ENCODE measurements at places on chromosomes 16 and 17.

GRCh38 chr17:20232611-20233010 is 223.5 kb downstream of the SPECC1 start:
- no peak for DNase-seq

GRCh38 chr16:50309156-50309526 is 42.8 kb downstream of the ADCY7 start:
- DNase-seq: no peak

- DNase-seq: no peak
Measured at GRCh38 chr16:48432136-48432535, 46.9 kb upstream of the SIAH1 start.

- DNase-seq: no peak
Measured at GRCh38 chr16:53341792-53342191, 92.5 kb upstream of the RBL2 start.

DNA sequence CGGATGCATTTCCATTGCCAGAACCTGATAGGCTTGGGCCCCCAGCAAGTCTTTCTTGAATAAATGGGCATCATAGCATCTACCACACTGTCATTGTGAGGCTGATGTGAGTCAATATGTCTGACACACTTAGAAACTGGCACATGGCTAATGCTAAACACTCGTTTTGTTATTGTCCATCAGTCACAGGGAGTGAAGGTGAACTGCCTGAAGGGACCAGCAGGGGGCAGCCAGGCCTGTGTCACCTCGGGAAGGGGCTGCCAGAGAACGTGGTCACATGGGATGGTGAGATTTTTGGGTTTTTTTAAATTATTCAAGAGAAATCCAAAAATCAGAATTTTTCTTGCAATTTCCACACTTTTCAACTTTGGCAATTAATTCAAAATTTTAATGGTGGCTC is 831 bp upstream of the RCVRN start:
- DNase-seq: no peak

- no peak for DNase-seq
Measured at GRCh38 chr16:57303021-57303909, 18.8 kb upstream of the PLLP start.

DNA sequence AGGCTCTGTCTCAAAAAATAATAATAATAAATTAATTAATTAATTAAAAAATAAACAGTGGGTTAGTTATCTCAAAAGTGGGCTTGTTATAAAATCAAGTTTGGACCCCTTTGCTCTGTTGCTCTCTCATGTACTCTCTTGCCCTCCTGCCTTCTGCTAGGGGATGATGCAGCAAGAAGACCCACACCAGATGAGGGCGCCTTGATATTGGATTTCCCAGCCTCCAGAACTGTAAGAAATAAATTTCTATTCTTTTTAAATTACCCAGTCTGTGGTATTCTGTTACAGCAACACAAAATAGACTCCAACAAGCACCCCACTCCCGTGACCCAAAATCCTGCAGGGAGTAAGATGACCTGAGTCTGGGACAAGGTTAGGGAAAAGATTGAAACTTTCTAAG is 2.1 kb upstream of the ZNF652 start:
- DNase-seq: no peak

- no peak for DNase-seq
Measured at GRCh38 chr17:44268709-44269534, 987 bp upstream of the SLC4A1 start.

DNA sequence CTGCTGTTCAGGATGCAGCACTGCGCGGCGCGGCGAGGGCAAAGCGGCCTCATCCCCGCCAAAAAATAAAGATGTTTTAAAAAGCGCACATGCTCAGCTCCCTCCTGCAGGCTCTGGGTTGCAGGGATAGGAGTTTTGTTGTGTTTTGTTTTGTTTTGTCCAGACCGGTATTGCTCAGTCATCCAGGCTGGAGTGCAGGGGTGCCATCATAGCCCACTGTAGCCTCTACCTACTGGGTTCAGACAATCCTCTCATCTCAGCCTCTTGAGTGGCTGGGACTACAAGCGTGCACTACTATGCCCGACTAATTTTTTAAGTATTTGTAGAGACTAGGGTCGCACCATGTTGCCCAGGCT is 636 bp downstream of the WWOX start:
- no peak for DNase-seq

GRCh38 chr16:22942811-22943210 is 128.8 kb downstream of the HS3ST2 start:
- no peak for DNase-seq

GRCh38 chr16:78106686-78107085 is 7.2 kb downstream of the WWOX start:
- DNase-seq: no peak

DNA sequence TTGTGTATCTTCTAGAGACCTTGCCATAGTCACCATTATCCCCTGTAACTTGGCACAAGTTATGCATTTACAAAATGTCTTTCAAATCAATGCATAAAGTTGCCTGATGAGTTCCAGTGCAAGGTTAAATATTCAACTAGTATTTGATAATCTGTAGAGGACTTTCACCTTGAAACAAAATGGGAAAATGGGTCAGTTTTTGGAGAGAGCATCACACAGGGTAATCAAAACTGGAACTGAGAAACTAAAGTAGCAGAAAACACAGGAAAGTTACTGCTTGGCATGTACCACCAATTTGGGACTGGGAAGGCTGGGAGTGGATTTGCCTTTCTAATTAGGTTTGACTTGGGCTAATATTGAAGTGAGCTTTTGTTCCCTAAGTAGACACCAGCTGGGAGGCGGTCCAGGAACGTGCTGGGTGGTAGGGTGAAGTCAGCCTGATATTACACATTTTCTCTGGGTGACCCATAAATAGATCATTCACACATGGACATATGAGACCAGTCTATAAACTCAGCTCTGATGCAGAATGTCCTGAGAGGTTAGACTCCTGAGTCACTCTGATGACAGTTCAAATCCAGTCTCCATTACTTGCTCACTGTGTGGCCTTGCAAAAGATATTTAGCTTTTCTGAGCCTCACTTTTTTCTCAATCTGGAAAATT is 152.3 kb downstream of the PCTP start:
- DNase-seq: no peak

DNA sequence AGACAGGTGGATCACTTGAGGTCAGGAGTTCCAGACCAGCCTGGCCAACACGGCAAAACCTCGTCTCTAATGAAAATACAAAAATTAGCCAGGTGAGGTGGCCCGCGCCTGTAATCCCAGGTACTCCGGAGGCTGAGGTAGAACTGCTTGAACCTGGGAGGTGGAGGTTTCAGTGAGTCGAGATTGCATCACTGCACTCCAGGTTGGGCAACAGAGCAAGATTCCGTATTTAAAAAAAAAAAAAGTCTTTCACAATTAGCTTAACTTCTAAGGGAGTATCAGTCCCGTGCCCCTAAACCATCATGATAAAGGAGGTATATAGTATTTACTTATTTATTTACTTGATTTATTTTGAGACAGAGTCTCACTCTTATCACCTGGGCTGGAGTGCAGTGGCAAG is 3.4 kb upstream of the MEFV start:
- DNase-seq: no peak

DNA sequence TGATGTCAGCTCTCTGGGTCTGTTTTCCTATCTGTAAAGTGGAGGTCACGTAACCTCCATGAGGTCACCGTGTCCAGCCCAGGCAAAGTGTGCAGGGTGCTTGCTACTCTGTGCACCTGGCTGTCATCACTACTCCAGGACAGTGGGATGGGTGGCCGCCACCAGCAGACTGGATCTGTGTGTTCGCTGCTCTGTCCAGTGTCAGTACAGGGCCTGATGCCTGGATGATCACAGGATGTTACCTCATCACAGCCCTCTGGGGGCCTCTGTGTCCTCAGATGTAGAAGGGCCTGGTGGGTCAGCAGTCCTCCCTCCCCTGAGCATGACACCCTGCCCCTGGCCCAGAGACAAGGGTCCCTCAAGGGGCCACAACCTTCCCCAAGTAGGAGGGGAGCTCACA is 80.0 kb downstream of the KCNJ18 start:
- DNase-seq: no peak

DNA sequence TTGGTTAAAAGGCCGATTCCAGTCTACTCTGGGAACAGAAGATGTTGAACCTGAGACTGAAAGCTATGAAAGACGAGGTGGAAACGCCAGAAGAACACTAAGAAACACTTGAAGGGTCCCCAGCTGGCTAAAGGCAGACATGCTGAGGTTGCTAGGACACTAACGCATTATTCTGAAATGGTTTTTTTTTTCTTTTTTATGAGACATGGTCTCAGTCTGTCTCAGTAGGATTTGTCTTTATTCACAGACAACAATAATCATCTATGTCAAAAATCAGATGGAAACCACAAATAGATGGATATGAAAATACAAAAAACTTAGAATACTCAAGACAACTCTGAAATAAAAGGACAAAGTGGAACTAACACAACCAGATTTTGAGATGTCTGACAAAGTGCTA is 35.0 kb upstream of the RASD1 start:
- DNase-seq: no peak

DNA sequence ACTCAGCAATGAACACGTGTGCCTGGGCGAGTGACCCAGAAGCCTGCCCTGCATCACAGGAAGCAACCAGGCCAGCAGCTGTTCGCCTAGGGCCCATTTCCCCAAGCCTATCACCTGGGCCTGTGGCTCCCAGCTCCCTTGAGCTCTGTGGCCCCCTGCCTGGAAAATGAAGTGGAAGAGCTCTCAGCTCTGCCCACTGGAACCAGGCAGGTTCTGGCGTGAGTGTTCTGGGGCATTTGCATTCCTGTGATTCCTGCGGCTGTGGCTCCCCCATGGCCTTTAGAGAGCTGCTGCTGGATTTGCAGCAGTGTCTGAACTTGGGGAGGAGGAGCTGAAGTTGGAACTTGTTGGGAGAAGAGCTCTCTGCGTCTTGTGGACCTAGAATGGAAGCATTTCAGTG is 22.8 kb downstream of the PGS1 start:
- DNase-seq: peak; percentile 62

DNA sequence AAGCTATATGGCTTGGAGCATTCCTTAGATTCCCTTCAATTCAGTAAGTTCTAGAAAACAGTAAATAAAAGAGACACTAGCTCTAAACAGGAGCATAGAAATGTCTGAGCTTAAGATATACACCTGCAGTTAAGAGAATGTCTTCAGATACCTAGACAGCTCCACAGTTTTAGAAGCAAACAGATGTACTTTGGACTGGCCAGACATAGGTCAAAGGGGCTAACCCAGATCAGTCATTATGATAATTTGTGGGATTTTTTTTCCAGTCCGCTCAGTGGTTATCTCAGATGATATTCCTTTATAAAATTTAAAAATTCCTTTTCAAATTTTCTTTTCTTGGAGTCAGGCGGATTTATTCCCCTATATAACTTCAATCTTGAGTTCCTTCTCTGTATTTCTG is 65.8 kb upstream of the RASL10B start:
- no peak for DNase-seq

- DNase-seq: no peak
Measured at GRCh38 chr16:50011707-50012106, 13.3 kb upstream of the CNEP1R1 start.

GRCh38 chr17:75113798-75114551 is 4.2 kb downstream of the ARMC7 start:
- DNase-seq: peak; percentile 83

- DNase-seq: no peak
Measured at GRCh38 chr17:33802349-33803198, 452.5 kb upstream of the CCL2 start.

DNA sequence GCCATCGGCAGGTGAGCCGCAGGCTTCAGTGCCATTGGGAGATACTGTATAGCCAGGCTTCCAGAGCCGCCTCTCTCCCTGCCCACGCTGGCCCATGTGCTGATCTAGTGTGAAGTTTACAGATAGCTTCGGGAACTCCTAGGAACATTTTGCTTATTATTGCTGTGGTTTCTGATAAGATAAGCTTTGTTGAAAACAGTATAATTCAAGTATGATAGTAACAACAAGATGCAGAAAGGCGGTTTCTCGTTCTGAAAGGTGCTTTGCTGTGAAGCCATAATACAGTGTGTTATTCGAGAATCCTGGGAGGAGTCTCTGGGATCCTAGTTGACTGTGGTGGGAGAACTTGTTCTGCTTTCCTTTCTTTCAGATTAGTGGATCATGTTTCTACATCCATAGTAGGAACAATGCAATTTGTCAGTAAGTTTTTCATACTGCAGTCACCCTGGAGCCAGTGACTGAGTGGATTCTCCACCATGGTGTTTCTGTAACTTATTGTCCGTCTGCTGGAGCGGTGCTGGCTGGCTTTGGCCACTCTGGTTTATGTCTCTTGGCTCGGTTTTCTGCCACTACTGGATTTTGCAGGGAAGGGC is 31.5 kb downstream of the RAB11FIP3 start:
- DNase-seq: no peak

- no peak for DNase-seq
Measured at GRCh38 chr16:27293343-27293742, 20.4 kb upstream of the IL4R start.

- DNase-seq: no peak
Measured at GRCh38 chr17:45369421-45369820, 52.6 kb upstream of the MAP3K14 start.

DNA sequence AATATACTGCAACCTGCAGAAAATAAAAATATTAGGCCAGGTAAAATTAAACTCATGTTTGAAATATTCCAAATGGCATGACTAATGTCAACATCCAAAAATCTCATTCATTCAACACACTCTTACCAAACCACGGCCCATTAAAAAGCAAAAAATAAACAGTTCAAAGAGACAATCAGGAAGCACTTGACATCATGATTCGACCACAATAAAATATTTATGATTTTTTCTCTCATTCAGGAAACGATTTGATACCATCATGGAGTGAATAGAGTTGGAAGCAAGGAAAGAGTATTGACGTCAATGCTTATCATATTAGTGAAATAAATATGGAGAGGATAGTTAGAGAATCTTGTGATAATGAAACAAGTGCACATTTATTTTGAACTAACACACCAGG is 354.1 kb downstream of the KCNJ2 start:
- DNase-seq: no peak

DNA sequence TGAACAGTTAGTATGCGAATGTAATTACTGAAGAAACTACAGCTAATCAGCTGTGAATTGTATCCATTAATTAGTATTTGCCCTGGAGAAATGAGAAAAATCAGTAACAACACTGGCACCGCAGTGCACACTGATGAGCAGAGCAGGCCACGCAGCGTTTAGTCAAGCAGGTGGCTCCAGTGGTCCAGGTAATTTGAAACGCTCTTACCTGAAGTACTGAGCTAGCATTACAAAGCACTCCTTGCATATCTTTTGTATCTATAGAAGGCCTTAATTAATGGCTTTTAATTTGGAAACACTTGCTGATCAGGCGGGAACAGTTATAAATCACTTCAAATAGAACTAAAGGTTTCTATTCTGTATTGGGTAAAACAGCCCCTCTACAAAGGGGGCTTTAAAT is 76.4 kb downstream of the TOX3 start:
- DNase-seq: no peak

GRCh38 chr17:64178011-64178825 is 48.3 kb upstream of the ERN1 start:
- DNase-seq: no peak

DNA sequence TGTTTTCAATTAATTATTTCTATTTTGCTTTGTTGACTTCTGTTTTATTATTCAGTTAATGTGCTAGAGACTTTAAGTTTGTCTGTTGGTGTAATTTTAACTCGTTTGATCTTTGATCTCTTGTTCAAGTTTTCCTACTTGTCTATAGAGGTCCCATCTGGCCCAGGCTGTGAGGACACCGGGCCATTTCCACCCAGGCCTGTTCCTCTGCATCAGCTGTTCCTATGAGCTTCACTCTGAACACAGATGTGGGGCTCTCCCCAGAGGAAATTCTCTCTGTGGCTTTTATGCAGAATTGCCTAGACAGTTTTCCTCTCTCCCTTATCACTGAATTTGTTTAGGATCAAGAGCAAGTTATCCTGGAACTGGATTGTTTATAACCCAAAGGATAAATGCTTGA is 44.7 kb downstream of the MYO18A start:
- DNase-seq: no peak

Measured in fibroblast of skin of back (primary cell).